ENCODE measurements at places on chromosomes 16 and 17.

DNA sequence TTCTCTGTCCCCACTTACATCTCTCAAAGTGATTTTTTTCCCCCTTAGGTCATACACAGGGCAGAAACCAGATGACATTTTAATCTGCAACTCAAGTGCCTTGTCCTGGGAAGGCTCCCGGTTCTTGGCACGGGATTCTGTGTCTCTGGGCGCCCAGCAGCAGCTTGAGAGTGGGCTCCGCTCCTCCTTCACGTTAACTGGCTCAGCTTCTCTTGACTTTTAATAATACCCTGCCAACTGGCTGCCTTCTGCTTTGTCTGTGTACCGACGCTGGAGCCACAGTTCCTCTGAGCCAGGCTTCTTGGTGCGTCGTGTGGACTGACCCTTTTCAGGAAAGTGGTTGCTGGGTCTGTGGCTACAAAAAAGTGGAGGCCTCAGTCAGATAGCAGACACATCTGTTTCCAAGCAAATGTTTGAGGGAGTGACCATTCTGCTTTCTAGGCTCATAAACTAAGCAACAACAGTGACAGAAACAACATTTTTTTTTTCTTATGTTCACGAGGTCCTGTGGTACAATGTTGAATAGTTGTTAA is 64.9 kb downstream of the IRF8 start:
- DNase-seq: no peak

DNA sequence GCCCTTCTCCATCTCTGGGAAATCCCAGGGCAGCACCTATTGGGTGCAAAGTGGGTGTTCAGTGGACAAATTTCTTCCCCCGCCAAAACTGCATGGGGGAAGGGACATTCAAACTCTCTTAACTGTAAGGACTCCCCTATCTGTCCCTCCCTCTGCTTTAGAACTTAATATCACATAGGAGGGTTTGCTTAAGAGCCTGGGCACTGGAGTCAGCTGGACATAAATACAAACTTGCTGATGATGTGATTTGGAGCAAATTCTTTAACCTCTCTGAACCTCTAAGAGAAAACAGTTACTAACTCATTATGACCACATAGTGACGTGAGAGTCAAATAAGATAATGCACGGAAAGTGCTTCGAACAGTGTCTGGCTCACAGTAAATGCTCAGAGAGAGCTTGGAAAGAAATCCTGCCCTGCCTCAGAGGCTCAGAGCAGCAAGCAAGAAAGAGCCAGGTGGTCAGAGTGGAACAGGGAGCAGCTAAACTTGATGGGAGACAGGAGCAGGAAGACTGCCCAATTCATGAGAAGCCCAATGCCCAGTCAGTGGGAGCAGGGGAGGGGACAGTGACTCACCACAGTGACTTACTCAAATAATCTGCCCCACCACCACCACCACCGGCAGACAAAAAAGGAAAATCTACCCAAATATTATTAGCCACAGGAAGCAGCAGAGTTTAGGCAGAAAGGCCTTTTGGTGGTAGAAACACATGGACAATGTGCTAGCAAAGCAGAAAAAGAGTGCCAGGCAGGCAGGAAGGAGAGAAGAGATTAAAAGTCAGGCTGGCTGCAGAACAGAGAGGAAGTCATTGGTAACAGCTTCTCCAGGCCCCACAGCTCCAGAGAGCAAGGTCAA is 23.9 kb upstream of the CCL1 start:
- peak; percentile 27 for DNase-seq

GRCh38 chr17:82371333-82372248 is at the start of gene UTS2R:
TSS of gene UTS2R (plus strand) at chr17:82371765. CDS start at chr17:82374325, 2,560 bp downstream.
- DNase-seq: no peak

GRCh38 chr16:11886881-11887280 is 28.9 kb downstream of the GSPT1 start:
- DNase-seq: no peak

- DNase-seq: no peak
Observed at GRCh38 chr17:38353086-38353604, 1.5 kb downstream of the SOCS7 start.
